Thymus (tissue), 14 donors: ENCODE measurements at places on chromosomes 6 and 20. TPM values are rescaled to one million over a fixed set of nuclear protein-coding genes. Genes with fewer than 3 reads are reported as not detected.

DNA sequence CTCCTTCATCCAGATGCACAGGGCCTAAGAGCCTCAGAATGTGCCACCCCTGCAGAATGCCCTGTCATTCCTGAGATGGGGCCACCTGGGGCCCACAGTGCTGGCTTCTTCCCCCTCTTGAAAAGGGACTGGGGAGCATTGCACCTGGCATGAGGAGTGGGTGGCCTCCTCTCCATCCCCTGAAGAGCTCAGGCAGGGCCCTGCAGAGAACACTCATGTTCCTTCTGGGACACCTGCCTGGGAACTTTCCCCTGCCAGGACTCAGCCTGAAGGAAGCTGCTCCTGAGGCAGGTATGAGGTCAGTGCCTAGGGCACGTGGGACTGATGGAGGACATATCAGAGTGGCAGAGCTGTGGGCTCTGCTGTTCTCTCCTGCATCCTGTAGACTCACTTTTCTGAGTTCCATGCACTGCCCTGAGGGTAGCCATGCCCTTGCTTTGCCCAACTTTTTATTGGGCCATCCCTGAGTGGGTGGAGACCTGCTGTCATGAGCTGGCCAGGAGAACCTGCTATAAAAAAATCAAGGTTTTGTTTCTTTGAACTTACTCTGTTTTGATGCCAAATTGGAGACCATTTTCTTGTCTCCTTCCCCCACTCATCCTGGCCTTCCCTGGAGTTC is 19.5 kb downstream of the CCDC167 start:
- H3K27ac ChIP-seq, result no peak overlapping the region
- DNase-seq, result no peak
- no peaks in the 10 kb centered on the region for H3K27me3 ChIP-seq
- H3K4me3 ChIP-seq, result no peak overlapping the region

GRCh38 chr20:47704746-47705496 is 80.4 kb downstream of the SULF2 start:
- H3K4me3 ChIP-seq, result no peak overlapping the region
- H3K27ac ChIP-seq, result no peak overlapping the region
- no peak for DNase-seq
- H3K4me1 ChIP-seq, result no peaks in the 10 kb centered on the region
- no peaks in the 10 kb centered on the region for H3K27me3 ChIP-seq
- H3K36me3 ChIP-seq, result no peaks in the 10 kb centered on the region

DNA sequence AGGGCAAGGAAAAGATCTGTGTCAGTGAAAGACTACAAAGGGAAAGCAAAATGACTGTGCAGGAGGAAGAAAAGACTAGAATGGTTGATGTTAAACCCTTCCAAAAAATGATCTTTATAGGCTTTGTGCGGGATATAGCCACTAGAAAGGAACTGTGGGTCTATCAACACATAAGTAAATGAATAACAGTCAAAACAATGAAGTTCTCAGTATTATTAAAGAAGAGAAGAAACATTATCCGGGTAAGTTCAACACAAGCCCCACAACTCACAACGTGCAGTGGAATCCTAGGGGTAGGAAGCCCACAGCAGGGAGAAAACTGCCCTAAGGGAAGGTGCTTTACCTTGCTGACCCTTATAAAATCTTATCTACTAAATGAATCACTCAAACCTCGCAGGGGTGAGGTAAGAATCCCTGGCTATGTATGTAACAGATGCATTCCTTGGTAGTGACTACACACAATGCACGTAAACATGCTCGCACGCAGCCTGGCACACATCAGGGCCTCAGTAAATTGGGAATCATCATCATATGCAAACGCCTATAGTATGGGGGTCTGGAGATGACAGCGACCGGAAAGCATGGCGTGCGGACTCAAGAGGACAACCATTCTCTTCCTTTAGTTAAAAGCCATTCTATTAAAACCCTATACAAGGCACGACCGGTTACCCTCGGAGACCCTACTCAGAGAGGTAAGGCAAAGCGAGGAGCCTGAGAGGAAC is 11.3 kb downstream of the TFAP2A start:
- no peaks in the 10 kb centered on the region for H3K36me3 ChIP-seq
- peak overlapping the region; percentile 50 for H3K4me3 ChIP-seq
- H3K27ac ChIP-seq, result no peak overlapping the region
- peaks cover 13% of the 10 kb centered on the region for H3K4me1 ChIP-seq
- H3K27me3 ChIP-seq, result peaks cover 86% of the 10 kb centered on the region

GRCh38 chr6:156698239-156699016 is 78.8 kb upstream of the ARID1B start:
- H3K36me3 ChIP-seq, result no peaks in the 10 kb centered on the region
- H3K27ac ChIP-seq, result no peak overlapping the region
- H3K4me1 ChIP-seq, result peaks cover 14% of the 10 kb centered on the region
- H3K27me3 ChIP-seq, result no peaks in the 10 kb centered on the region
- H3K4me3 ChIP-seq, result no peak overlapping the region
- DNase-seq, result no peak

- H3K27me3 ChIP-seq, result no peaks in the 10 kb centered on the region
- H3K36me3 ChIP-seq, result peaks cover 59% of the 10 kb centered on the region
- peak overlapping the region; percentile 19 for H3K27ac ChIP-seq
- H3K4me3 ChIP-seq, result no peak overlapping the region
- peaks cover 64% of the 10 kb centered on the region for H3K4me1 ChIP-seq
Measured at GRCh38 chr20:57395111-57395966, 4.1 kb downstream of the RBM38 start.

- no peaks in the 10 kb centered on the region for H3K36me3 ChIP-seq
- H3K27ac ChIP-seq, result no peak overlapping the region
- no peak for DNase-seq
- no peaks in the 10 kb centered on the region for H3K4me1 ChIP-seq
- no peak overlapping the region for H3K4me3 ChIP-seq
Measured at GRCh38 chr6:167130712-167131684, 8.1 kb downstream of the CCR6 start.

DNA sequence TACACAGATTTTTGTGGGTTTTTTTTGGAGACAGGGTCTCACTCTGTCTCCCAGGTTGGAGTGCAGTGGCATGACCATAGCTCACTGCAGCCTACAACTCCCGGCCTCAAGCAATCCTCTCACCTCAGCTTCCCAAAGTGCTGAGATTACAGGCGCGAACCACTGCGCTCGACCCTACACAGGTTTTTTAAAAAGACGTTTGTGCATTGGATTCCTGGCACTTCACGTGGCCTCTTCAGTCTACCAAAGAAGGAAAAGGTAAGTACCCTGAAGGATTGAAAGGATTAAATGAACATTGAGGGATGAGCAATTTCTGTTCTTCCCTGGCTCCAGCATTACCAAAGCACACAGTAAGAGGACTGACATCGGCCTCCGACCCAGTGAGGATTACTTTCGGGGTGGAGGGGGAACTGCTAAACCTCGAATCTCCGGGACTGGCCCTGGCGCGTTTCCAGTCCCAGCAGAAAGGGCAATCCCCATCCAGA is 556 bp upstream of the YWHAB start:
- H3K27ac ChIP-seq, result peak overlapping the region; percentile 75
- DNase-seq, result no peak
- no peaks in the 10 kb centered on the region for H3K27me3 ChIP-seq
- H3K4me1 ChIP-seq, result peaks cover 18% of the 10 kb centered on the region

DNA sequence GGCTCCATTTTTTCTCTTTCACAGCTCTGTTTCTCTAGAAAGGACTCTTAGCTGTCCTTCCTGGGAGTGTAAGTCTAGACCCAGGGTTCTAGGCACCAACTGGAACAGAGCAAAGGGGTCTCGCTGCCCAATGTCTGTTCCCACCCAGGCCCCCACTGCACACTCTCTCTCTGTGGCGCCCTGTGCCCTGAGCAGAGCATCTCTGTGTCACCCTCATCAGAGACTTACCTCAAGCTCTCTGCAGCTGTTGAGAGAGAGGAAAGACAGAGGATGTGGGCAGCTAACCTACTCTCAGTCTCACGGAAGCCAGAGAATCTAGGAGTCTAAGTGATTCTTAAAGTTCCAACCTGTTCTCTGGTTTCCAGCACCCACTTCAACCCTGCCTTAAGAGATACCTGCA is 9.5 kb downstream of the NCR2 start:
- no peak overlapping the region for H3K4me3 ChIP-seq
- DNase-seq, result peak; percentile 76
- H3K36me3 ChIP-seq, result no peaks in the 10 kb centered on the region

DNA sequence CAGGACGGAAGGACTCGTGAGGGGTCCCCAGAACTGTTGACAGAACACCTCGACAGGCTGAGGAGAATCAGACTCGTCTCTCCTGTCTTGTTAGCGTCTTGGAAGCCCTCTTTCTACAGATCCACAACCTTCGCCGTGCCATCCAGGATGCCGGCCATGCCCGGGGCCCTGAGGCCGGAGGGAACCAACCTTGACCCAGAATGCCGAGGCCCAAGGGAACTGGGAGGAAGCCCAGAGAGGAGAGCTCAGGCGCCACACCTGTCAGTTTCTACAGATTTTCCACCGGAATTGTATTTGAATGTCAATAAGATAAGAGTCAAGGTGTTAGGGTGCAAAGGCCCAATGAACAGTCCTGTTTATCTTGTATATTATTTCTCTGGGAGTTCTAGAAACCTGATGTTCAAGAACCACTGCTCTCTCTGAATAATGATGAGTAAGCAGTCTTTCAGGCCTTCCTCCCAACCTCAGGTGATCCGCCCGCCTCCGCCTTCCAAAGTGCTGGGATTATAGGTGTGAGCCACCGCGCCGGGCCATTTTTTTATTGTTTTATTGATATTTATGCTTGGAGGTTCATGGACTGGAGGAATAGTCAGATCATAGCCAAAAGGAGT is 799 bp upstream of the ME1 start:
- no peak for DNase-seq
- no peak overlapping the region for H3K27ac ChIP-seq
- no peak overlapping the region for H3K4me3 ChIP-seq
- H3K36me3 ChIP-seq, result no peaks in the 10 kb centered on the region
- H3K4me1 ChIP-seq, result no peaks in the 10 kb centered on the region
- H3K27me3 ChIP-seq, result peaks cover 20% of the 10 kb centered on the region

DNA sequence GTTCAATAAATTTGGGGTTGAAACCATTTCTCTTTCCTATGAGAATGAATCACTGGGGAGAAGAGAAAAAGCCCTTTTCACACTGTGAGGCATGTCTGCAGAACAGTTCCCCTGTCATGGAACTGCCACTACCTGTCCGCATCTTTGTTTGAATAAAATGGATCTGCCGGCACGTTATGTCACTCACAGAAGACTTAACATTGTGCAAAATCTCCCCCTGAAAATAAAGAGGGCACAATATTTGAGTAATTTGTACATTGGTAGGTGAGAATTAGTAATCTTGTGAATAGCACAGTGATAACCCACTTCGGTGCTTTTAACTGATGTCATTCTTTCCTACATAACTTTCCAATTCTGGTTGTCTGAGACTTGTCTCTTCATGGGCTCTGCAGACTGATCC is 804.0 kb downstream of the C6orf118 start:
- H3K27ac ChIP-seq, result no peak overlapping the region
- no peak for DNase-seq
- no peaks in the 10 kb centered on the region for H3K27me3 ChIP-seq
- no peaks in the 10 kb centered on the region for H3K36me3 ChIP-seq

- DNase-seq, result no peak
- no peaks in the 10 kb centered on the region for H3K36me3 ChIP-seq
- H3K4me1 ChIP-seq, result no peaks in the 10 kb centered on the region
- H3K4me3 ChIP-seq, result no peak overlapping the region
Measured at GRCh38 chr20:59677586-59677985, 73.2 kb downstream of the PHACTR3 start.

DNA sequence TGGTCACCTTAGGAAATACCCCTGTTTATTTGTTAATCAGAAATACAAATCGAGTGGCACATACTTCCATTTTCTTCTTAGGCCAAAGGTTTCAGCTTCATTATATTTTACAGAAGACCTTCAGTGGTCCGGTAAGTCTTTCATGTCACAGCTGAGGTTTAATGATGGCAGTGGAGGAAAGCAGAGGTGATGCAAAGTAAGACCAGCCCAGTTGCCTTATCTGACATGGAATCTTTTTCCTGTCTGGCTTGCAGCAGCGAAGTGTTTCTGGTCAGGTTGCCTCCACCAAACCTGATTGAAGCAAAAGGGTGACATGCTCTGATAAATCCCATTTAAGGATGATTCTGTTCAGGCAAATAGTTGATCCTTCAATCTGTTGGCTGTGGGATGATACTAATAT is 100.0 kb downstream of the PRDM1 start:
- H3K36me3 ChIP-seq, result no peaks in the 10 kb centered on the region
- no peaks in the 10 kb centered on the region for H3K27me3 ChIP-seq
- DNase-seq, result no peak

DNA sequence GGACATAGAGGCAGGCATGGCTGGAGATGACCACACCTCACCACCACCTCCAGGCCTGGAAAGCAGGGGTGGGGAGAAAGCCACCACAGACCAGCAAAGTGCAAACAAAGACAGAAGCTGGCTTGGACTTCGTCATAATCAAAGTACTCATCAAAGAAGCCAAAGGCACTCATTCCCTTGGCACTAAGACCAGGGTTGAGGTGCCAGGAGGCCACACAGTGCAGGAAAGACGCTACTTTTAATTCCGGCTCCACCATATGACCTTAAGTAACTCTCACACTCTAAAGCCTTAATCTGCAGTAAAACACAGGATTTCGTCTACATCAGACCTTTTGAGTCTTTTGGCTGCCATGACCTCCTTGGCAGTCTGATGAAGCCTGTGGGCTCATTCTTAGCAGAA is 123.1 kb downstream of the HIVEP2 start:
- no peak overlapping the region for H3K4me3 ChIP-seq
- peaks cover 23% of the 10 kb centered on the region for H3K4me1 ChIP-seq

GRCh38 chr6:49366539-49366938 is 96.5 kb downstream of the MMUT start:
- H3K4me1 ChIP-seq, result no peaks in the 10 kb centered on the region
- H3K36me3 ChIP-seq, result no peaks in the 10 kb centered on the region
- H3K4me3 ChIP-seq, result no peak overlapping the region
- H3K27me3 ChIP-seq, result no peaks in the 10 kb centered on the region
- DNase-seq, result no peak

DNA sequence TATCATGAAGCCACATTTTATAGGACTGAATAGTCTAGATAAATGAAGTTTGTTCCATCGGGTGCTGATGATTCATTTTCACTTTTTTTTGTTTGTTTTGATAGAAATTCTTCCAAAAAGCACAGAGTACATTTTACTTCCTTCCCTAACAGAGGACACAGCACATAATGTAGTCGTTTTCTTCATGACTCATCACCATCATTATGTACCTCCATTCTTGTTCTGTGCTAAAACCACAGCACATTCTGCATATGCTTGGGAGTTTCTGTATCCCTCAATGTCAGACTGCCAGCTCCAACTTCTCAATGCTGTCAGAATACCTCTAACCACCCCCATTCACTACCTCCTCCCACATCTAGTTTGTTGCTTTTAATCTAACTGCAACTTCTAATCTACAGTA is 1004.9 kb upstream of the ADGRB3 start:
- DNase-seq, result no peak
- H3K27me3 ChIP-seq, result no peaks in the 10 kb centered on the region
- H3K36me3 ChIP-seq, result no peaks in the 10 kb centered on the region
- H3K4me1 ChIP-seq, result no peaks in the 10 kb centered on the region
- H3K27ac ChIP-seq, result no peak overlapping the region

GRCh38 chr6:112114577-112115223 is 27.3 kb downstream of the FAM229B start:
- no peak for DNase-seq
- no peaks in the 10 kb centered on the region for H3K27me3 ChIP-seq
- no peak overlapping the region for H3K4me3 ChIP-seq
- H3K36me3 ChIP-seq, result no peaks in the 10 kb centered on the region
- H3K27ac ChIP-seq, result no peak overlapping the region

- no peaks in the 10 kb centered on the region for H3K27me3 ChIP-seq
- no peak for DNase-seq
- H3K27ac ChIP-seq, result no peak overlapping the region
Measured at GRCh38 chr6:82196161-82196560, 51.4 kb downstream of the IBTK start.

Gene ME1
- polyA plus RNA-seq, result 8.1 TPM

Gene TMEM244
- polyA plus RNA-seq, result not detected

Gene PNPLA1
- polyA plus RNA-seq, result 0.21 TPM

Gene HCRTR2
- polyA plus RNA-seq, result 0.07 TPM
